ENCODE measurements at places on chromosomes 5 and 9.

GRCh38 chr5:10567781-10568321 is 4.0 kb downstream of the ANKRD33B start:
- no peak for DNase-seq

- DNase-seq = no peak
These were observed 509.3 kb downstream of the KDM4C start for GRCh38 chr9:7266911-7267595.

- no peak for DNase-seq
These were observed 91.2 kb downstream of the PHF2 start for GRCh38 chr9:93667627-93668026.

DNA sequence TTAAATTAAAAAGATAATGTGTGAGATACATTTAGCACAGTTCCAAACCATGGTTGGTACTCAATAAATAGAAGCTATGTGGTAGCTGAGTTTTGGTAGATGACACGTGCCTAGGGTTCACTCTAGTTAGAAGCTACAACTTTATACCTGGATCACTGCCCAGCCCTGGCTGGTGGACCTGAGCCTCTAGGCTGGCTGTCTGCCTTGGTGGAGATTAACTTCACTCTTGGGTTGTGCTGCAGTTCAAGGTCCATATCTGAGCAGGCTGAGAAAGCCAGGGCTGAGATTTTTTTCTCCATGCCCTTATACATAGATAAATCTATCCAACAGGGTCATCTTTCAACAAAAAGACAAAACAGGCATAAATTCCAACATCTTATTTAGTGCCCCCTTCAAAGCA is 44.6 kb upstream of the SPDL1 start:
- DNase-seq = no peak

GRCh38 chr9:22446950-22447617 is 460 bp downstream of the DMRTA1 start:
- no peak for DNase-seq

- DNase-seq = no peak
These were observed 49.1 kb downstream of the NXNL2 start for GRCh38 chr9:88583901-88584596.

GRCh38 chr9:37027582-37028419 is 6.3 kb downstream of the PAX5 start:
- peak; percentile 89 for DNase-seq

DNA sequence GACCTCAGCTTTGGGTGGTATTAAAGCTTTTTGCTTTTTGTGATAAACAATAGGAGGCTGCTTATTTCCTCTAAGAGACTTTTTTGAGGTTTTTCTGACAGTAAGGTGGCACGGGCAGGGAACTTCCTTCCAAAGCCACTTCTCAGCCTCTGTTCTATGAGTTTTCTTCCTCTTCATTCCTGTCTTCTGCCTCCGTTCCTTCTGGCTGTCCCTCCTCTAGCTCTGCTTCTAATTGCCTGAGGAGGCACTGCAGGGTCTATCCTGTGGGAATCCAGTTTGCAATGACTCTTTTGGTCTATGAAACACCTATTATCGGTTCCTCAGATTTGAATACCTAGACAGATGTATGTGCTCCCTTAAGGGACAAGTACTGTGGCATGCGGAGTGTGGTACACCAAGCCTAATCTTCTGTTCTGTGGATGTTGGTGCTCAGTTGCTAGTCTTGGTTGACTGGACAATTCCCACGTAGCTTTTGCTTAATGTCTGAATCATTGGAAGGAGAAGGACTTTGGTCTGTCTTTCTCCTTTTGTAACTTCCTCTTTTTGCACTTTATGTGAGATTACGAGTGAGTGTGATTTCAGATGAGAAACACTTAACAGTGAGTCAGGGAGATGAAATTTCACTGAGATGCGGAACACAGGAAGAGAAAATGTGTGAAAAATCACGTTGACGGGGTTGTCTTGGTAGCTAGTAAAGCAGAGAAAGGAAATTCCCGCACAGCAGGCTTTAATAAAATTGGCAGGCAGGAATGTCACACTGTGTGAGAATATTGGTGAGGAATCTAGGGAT is 305.2 kb downstream of the EFNA5 start:
- DNase-seq = no peak

DNA sequence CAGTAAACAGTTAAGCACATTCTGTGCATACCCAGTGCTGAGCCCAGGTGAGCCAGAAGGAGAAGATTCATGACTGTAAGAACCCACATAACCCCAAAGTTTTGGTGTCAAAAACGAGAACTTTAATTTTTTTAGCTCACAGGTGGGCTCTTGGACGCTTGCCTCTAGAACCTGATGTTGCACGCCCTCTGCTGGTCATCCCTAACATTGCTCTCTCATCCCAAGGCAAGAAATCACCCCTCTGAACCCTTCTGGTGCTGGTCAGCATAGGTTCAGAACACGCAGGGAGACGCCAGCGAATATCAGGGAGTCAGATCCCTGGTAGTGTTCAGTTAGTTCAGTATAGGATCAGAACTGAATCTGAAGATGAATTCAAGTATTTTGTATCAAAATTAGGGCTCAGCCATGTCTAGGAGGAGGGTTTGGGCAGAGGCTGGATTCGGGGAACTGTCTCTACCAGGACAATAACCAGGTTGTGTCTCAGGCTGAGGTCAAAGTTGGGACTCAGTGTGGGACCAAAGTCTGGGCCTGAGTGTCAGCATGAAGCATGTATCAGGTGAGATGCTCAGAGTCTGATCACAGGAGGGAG is 4.1 kb upstream of the DNAJB5 start:
- peak; percentile 49 for DNase-seq
